ENCODE measurements at places on chromosomes 11 and 22. TPM values are rescaled to one million over a fixed set of nuclear protein-coding genes. Genes with fewer than 3 reads are reported as not detected.

DNA sequence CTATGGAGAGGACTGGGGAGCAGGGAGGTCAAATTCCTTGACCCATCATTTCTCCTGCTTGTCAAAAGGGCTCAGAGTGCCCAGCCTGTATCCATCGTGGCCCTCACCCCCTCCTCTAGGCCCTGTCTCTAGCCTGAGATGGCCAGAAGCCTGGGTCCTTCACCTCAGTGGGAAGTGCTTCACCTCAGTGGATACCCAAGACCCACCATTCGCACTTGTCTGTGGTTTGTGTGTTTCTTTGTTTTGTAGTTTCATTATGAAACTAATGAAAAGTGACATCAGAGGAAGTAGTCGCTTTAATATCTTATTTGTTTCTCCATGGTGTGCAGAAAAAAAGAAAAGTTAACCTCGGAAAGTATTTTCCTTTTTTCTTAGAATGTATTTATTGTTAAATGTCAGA is 194.0 kb upstream of the CADM1 start:
- DNase-seq, result no peak

DNA sequence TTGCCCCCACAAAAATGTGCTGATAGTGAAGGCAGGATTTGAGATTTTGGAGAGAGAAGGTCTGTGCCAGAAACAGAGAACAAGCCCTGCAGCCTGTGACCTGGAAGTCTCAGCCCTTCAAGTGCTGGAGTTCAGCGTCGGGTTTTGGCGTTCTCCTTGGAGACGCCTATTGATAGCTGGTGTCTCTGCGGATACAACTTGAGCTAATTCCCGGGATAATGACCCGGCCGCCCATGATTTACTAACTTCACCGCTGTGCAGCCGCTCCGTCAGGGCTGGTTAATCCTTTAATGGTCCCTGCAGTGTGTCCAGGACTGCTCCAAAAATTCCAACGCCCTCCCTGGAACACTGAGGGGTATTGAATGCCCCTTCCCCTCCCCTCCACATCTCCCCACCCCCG is 76.6 kb downstream of the WT1 start:
- peak; percentile 17 for DNase-seq

- DNase-seq, result no peak
These were observed 96.4 kb upstream of the LDLRAD3 start for GRCh38 chr11:35847473-35847872.

The GLYATL1 gene
- total RNA-seq, result 20.5 TPM

DNA sequence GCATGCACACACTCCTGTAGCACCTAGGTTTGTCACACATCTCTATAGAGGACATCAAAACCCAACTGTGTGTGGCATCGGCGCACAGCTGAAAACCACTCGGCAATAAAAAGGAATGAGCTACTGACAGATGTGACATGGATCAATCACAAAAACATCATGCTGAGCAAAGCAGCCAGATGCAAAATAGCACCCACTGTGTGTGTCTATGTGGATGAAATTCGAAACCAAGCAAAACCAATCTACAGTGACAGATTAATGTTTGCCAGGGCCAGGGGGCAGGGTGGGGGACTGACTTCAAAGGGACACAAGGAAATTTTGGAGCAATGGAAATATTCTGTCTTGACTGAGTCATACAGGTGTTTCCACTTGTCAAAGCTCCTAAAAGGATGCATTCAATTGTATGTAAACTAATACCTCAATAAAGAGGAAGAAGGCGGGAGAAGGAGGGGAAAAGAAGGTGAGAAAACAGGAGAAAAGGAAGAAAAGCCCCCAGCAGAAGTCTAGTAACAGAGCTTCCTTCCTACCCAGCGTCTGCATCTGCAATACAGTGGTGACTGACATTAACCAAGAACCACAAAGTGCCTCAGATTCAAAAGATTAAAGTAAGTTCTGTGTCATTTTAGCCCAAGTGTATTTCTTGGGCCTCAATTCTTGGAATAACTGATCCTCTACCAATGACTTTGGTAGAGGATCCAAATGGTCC is 49.8 kb downstream of the PACSIN2 start:
- DNase-seq, result no peak

- DNase-seq, result no peak
These were observed 16.3 kb upstream of the SUSD2 start for GRCh38 chr22:24164940-24165339.

The SCGB1D2 gene
- not detected for total RNA-seq

- peak; percentile 19 for DNase-seq
These were observed 63.0 kb downstream of the PPFIBP2 start for GRCh38 chr11:7576726-7577290.

GRCh38 chr11:115134926-115135325 is 369.3 kb downstream of the CADM1 start:
- DNase-seq, result no peak

- no peak for DNase-seq
These were observed 408.5 kb downstream of the SHANK2 start for GRCh38 chr11:70843906-70844305.

DNA sequence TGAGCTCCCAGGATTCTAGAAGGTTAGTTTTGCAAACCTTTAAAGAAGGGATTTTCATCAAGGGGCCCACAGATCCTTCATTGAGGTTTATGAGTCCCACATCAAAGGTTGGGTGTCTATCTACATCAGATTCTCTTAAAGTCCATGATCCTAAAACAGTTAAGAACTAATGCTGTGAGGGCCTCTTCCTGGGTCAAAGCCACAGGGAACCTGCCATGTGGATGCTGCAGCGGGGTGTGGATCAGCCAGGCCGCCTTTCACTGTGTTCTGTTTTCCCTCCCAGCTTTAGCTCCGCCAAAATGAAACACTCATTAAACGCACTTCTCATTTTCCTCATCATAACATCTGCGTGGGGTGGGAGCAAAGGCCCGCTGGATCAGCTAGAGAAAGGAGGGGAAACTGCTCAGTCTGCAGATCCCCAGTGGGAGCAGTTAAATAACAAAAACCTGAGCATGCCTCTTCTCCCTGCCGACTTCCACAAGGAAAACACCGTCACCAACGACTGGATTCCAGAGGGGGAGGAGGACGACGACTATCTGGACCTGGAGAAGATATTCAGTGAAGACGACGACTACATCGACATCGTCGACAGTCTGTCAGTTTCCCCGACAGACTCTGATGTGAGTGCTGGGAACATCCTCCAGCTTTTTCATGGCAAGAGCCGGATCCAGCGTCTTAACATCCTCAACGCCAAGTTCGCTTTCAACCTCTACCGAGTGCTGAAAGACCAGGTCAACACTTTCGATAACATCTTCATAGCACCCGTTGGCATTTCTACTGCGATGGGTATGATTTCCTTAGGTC is 5.3 kb downstream of the SERPIND1 start:
- no peak for DNase-seq

DNA sequence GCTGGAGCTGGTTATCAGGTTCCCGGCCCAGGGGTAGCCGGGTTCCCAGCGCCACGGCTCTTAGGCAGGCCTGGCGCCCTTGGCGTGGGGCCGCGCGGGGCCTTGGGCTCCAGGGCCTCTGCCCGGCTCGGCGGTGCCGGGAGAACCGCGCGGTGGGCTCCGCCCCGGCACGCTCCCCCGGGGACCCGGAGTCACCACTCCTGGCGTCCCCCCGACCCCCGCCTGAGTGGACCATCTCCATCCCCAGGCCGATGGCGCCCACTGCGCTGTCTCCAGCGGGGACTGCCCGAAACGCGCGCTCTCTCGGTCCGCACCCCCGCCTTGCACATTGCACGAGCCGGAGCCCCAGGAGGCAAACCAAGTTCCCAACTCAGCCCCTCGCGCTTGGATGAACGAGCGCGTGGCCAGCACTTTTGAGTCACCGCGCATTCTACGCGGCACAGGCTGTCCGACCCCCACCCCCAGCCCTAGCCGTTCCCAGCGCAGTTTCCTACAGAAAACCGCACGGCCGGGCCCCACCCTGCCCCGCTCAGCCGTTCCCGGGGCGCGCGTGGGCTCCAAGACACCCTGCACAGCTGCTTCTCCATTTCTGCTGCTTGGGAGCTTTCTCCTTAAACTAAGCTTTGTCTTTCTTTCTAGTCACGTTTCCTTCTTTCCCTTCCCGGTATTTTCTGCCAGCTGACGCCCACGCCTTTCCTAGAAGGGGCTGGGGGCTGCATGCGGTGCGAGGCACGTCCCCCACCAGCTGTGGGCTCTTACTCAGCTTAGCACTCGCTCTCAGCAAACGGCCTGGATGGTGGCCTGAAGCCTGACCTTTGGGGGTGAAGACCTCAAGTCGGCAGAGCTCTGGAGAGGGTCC is 650 bp upstream of the CHID1 start:
- DNase-seq, result peak; percentile 72

DNA sequence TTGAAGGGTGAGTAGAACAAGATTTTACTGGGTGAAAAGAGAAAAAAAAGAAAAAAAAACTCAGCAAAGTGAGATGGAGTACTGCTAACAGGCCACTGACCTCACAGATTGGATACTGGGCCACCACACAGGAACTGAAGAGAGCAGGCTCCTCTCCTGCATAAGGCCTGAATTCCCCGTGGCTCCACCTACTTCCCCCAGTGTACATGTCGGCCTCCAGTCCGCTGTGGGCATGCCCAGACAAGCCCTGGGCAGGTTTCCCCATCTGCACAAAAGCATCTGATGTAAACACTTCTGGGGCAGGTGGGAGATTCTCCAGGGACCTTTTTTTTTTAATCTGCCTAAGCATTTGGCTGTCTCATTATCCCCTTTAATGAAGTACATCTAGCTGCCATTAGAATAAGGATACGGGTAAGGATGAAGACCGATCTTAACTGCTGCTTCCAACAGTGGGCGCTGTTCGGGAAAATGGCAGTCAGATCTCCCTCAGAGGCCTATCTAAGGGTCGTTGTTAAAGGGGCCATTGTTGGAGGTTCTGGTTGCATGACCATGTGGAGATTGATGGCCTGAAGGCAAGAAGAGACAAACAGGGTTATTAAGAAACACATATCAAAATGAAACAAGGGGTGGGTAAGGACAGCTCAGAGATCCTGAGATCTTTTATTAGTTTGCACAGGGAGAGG is 48.5 kb downstream of the MS4A13 start:
- DNase-seq, result peak; percentile 46

The KRTAP5-1 gene
- total RNA-seq, result not detected

The C11orf16 gene
- not detected for total RNA-seq

DNA sequence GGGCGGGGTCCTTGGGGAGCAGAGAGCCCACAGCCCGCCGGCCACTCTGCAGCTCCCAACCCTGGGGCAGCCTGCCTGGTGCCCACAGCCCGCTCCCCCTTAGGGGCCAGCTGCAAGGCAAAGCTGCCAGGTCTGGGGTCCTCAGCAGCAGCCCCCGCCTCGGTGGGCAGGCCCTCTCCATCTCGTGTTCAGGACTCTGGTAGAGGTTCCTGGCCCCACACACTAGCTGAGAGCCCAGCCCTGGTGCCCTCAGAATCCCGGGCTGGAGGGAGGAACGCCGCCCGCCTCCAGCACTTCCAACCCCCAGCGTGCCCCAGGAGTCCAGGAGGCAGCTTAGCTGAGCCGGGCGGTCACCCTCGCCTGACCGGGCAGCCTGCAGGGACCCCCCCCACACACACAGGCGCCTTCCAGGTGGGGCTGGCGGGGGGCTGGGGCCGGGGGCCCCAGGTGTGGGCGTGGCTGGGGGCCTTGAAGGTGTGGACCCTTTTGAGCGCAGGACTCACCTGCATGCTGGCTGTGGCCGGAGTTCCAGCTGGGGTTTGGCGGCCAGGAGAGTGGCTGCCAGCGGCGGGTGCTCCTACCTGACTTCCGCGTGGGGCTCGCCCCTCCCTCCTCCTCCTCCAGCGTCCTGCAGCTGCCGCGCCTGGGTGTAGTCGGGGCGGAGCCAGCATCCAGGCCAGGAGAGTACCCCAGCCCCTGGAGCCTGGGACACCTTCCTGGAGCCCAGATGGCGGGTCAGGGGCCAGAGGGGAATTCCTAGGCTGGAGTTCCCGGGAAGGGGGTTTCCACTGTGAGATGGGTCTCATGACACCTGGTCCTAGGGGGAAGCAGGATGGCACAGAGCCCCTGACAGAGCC is at the start of gene ANO9:
TSS of gene ANO9 (minus strand) at position 594 of the 857 bp plus-strand sequence. CDS start at position 509, 85 bp downstream.
- DNase-seq, result peak; percentile 77

- DNase-seq, result peak; percentile 93
These were observed 23.4 kb downstream of the ARFGAP2 start for GRCh38 chr11:47152953-47153950.

DNA sequence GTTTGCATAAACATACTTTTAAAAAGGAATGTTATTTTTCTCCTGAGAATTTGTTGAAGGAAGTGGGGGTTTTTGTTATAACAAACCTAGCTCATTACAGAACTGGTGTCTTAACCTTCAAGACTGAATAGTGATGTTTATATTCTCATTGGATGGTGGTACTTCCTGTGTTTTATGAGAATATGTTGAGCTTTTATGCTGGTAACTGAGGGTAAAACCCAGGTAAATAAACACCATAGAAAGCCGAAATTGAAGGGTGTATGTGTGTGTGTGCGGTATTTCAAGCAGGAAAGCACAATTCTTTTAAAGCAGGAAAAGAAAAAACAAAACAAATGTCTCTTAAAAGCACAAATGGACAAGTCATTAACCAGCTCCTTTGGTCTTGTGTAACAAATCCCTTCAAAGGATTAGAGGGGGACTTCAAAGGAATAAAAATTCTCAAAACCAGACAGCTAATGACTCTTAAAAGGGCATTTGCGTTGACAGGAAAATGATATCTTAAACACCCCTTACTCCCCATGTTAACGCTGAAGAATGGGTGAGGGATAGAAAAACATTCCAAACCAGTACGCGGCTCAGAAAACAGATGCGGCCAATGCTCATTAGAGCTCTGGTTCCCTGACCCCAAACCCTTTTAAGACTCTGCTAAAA is 23.8 kb downstream of the LMO2 start:
- DNase-seq, result peak; percentile 40

- peak; percentile 33 for DNase-seq
These were observed 140.9 kb upstream of the MTNR1B start for GRCh38 chr11:92828556-92828955.

DNA sequence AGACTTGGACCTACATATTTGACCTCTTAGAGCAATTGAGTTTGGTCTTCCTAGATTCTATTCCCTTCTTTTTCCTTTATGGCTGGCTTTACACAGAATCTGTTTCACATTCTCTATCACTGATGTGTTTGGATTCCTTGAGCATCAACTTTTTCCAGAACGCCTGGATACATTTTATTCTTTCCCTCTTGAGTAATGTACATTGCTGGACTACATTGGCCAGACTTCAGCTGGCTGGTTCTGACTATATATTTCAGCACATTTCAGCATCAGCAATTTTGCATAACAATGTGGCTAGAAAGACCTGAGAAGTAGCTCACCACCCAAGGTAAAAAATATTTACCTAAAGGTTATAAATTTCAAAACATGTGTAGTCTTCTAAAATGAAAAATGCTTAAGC is 2198.2 kb upstream of the RAG2 start:
- no peak for DNase-seq

GRCh38 chr11:59193587-59194130 is 19.1 kb downstream of the MPEG1 start:
- DNase-seq, result no peak

DNA sequence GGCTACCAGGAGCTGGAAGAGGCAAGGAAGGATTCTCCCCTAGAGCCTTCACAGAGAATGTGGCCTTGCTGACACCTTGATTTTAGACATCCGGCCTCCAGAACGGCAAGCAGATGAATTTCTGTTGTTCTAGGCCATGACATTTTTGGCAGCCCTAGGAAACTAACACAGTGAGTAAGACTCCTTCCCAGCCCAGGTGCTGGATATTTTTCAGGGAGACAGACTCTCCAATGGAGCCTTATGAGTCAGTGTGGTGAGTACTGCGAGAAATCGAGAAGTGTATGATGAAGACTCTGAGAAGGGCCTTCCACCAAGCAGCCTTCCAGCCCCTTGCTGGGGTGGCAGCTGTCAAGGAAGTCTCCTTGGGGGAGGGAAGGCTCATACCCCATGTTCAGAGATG is 114.4 kb downstream of the OSBP2 start:
- DNase-seq, result no peak

The KRTAP5-2 gene
- not detected for total RNA-seq

The OR52H1 gene
- total RNA-seq, result 0.28 TPM
